ENCODE measurements at places on chromosomes 11 and 22.

DNA sequence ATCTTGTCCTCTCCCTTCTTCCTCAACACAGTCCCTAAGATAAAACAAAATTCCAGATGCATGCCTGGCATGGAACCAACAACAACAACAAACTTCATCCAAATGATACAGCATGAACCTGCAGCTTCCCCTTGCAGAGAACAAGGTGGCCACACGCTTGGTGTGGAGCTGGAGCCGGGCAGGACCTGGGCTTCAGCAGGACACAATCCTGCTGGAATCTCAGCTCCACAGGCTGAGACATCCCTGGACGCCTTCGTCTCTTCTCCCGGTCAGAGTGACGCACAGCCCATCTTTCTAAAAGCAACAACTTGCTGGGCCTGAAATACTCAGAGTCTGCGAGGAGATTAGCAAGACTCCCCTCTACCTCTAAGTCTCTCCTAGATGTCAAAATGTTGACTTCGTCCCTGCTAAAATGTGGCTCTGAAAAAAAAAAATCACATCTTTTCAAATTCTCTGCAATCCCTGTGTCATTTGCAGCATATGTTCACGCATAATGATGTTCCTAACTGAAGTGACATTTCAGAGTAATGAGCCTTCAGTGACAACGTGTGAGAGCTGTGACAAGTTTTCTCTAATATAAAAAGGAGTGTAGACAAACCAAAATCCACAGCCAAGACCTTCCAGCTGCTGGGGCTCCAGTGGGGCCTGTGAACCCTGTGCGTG, 1232.3 kb downstream of the TBC1D22A start:
- DNase-seq = no peak

DNA sequence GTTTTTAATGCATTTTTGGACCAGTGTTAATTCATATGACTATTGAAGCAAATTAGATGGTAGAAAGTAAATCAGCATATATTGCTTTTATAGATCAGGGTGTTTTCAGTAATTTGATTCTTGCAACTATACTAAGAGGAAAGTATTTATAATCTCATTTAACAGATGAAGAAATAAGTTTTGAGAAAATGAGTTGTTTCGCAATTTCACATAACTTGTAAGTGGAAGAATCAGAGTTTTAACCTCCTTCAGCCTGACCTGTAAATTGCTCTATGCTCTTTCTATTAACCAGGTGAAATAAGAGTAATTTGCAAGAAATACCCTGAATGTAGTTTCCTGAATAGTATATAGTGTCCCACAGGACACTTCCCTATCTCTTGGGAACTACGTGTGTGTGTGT, 1106.8 kb upstream of the RAG2 start:
- DNase-seq = no peak

DNA sequence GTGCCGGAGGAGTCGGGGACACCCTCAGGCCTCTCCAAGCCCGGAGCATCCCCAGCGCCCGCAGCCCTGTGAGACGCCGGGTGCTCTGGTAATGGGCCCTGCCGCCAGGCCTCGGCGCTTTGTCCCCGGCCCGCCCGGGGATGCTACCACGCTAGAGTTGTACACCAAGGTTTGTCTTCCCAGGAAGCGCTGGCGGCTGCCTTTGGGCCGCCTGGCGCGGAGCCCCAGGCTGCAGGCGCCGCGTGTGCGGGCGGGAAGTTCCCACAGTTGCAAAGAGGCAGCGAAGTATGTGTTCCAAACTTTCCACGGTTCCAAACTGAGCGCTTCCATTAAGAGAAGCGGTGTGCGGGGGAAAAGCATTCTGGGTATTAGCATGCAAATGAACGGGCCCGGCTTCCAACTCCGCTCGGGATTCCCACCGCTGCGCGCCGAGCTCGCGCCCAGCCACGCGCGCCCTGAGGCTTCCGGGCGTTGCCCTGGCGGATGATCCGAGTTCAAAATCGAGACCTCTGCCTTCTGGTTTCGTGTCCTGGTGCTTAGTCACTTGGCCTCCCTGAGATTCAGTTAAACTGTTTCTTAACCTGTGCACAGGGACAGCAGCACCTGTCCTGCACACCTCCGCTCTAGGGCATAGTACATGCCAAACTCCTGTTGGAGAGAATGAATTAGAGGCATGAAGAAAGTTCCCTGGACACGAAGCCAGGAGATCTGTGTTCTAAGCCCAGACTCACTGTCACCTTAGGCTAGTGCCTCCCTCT, 1.3 kb upstream of the PATZ1 start:
- peak; percentile 44 for DNase-seq

- DNase-seq = no peak
Observed at GRCh38 chr11:33182246-33182878, 21.1 kb upstream of the CSTF3 start.

DNA sequence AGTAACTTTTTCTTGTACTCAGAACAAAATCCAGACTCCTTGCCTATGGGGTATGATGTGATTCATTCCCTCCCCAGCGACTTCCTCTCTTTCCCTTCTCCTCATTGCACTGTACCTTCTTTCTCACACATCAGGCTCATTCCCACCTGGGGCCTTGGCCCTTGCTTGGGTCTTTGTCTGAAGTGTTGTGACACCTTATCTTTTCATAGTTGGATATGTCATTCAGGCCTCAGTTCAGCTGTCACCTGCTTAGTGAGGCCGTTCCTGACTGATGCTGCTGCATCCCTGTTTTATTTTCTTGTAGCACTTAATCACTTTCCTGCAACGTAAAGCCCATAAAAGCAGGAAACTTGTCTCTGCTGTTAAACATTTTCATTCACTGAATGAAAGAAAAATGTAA, 39.9 kb downstream of the ZDHHC13 start:
- DNase-seq = no peak

- DNase-seq = no peak
Observed at GRCh38 chr11:33540946-33541915, 159.4 kb downstream of the C11orf91 start.

DNA sequence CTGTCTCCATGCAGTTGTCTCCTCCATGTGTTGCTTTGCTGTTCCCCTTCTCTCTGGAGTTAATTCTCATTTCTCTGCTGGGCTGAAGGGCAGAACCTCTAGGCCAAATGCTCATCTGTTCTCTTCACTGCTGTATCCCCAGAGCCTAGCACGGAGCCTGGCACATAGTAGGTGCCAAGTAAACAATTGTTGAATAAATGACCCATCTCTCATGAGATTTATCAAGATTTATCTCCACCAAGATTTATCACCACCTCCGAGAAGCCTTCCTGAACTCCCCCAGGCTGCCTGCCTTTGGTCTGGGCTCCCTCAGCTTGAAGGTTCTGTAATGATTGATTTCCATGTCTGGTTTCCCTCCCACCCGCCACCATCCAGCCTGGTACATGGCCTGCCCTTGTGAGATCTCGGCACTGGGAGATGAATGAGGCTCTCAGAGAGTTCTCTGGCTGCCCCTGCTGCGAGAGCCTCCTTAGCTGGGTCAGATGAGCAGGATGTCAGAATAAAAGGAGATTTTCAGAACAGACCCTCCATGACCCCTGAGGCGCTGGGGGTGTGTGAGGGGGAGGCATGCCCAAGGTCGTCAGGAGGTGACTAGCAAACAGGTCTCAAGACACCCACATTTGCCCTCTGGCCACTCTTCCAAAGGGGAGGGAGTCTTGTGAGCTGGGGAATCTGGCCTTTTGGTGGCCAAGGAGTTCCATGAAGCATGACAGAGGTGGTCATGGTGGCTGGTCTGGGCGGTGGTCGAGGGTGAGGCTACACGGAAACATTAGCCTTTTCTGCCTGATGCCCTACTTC, 2.4 kb upstream of the GDPD5 start:
- DNase-seq = no peak

- DNase-seq = no peak
Observed at GRCh38 chr11:47524291-47524874, 28.5 kb downstream of the CELF1 start.

DNA sequence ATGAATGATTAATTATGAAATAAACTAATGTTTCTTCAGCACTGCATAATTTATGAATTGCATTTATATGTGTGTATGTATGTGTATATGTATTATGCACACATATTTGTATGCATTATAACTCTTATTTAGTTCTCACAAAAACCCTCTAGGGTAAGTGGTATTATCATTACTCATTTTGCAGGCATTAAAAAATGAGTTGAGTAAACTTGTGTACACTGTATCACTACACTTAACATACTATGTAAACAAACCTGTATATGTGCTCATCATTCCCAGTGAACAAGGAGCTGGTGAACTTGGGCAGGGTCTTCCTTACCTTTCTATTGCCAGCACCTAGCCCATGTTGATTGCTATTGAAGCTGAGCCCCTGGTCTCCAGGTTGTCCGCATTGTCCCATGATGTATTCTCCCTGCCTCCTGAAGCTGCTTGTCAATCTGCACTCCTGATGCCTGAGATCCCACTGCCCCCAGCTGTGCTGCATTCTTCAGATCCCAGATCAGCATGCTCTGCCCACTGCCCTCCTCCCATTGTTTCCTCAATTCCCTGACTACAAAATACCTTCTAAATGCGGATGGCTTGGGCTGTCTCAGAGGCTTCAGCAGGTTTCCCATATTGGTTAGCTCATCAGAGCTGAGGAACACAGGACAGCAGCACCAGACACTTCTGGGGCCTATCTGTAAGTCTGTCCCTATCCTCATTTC, 267.9 kb upstream of the SESN3 start:
- no peak for DNase-seq

DNA sequence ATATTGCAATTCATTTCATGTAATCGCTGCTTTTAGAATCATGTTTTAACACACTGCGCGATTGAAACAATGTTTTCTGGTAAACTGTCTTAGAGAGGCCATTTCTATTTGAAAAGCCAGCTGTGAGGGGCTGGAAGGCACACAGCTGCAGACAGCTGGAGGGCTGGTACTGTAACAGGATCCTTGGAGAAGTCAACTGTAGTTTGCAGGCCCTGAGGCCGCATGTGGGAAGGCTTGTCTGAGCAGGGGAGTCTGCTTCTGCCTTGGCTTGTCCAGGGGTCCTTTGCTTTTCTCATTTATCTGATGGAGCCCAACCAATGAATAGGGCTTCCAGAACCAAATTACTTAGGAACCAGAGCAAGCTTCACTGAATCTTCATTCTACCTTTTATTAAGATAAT, 313.5 kb downstream of the BLID start:
- DNase-seq = no peak

DNA sequence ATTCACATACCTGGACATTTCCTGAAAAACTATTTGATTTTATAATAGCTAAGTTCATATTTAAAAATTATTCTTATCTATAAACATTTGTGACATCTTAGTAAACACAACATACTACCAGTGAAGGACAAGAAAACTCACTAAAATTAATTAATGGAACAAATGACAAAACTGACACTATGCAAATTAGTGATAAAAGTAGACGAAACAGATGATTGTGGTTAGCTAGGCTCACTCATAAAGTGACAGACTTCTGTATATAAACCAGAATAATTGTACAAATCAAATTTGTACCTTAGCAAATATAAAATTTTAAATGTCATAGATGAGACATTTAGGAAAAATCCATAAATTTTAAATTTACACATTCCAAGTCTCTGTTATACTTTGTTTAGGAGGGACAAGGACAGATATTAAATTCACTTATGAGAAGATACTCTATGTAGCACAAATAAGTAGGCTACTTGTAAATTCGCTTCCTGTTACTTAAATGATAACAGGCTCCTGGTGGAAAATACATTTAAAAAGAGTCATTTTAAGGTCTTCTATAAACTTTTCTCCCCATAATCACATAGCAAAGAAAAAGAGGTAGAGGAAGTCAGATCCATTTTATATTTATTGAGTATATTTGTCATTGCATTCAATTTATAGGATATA, 81.2 kb downstream of the KIF18A start:
- DNase-seq = no peak

DNA sequence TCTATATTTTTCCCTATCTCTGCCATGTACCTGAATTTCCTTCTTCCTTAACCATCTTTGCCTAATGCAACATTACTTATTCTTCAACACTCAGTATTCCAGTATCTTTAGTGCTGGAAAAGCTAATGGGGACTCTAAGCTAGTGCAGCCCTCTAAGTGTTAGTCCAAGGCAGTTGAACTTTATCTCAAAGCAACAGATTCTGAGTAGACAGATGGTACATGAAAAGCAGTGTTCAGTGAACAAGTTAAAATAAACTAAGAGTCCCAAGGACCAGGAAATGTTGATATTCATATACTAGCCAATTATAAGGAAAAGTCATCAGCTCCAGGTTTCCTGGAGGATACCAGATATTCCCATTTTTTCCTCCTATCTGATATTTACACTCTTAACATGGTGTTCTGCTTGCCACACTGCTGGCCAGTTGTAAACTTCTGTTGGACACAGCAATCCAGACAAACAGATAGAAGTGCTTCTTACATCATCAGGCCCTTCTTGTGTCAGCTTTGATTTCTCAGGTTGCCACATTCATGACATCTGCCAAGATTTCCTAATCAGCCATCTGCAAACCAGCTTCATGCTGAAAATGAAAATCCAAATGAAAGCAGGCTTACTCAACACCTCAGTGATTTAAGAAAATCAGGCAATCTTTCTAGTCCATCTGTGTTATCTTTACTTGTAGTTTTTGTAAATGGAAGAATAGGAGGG, 255.9 kb upstream of the POU2AF2 start:
- no peak for DNase-seq

- no peak for DNase-seq
Observed at GRCh38 chr11:44275961-44276550, 33.9 kb downstream of the ALX4 start.

DNA sequence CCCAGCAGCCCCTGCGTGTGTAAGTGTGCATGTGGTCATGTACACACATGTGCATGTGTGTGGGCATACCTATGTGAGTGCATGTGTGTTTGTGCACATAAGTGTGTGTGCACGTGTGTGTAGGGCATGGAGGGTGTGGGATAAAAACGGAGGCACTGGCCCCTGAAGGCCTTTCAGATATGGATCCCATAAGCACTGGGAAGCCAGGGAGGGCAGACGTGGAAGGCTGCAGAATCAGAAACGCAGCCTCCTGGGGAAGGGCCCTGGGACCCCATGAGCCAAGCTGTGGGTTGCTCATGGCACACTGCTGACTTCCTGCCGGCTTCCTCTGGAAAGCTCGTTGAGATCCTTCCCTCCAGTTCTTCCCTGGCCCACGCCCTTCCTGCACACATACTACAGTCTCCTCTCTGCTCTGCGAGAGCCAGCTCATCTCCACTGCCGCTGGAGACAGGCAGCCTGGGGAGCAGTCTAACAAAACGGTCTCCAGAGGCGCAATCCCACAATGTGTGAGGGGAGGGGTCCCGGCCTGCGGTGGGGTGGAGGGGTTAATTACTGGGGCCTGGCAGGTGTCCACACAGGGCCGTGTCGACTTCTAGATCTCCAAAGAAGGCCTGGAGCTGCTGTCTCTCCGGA, 435.2 kb upstream of the B3GAT1 start:
- no peak for DNase-seq

GRCh38 chr11:1073851-1074243, 827 bp upstream of the MUC2 start:
- DNase-seq = no peak

- DNase-seq = no peak
Observed at GRCh38 chr22:29702931-29703501, 16.8 kb upstream of the CABP7 start.

Data from CD4-positive, alpha-beta T cell treated with Interleukin-15 for 4 hours (primary cell).